ENCODE measurements at places on chromosomes 13 and 19.

GRCh38 chr13:39578821-39579291 is 24.1 kb downstream of the LHFPL6 start:
- no peak for DNase-seq

DNA sequence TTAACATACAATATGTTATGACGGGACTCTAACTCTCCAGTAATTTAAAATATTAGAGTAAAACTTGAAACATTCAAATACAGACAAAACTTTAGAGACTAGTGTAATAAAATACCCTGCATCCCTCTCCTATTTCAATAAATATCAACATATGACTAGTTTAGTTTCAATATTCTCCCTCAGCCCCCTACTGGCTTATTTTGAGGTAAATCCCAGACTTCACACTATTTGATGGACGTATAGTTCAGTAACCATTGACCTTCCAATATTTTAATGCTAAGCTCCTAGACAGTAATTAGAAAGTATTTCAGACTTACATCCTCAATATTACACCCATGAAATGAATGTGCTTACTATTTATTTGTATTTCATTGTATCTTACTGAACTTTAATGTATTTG is 180.7 kb upstream of the STARD13 start:
- DNase-seq = no peak

DNA sequence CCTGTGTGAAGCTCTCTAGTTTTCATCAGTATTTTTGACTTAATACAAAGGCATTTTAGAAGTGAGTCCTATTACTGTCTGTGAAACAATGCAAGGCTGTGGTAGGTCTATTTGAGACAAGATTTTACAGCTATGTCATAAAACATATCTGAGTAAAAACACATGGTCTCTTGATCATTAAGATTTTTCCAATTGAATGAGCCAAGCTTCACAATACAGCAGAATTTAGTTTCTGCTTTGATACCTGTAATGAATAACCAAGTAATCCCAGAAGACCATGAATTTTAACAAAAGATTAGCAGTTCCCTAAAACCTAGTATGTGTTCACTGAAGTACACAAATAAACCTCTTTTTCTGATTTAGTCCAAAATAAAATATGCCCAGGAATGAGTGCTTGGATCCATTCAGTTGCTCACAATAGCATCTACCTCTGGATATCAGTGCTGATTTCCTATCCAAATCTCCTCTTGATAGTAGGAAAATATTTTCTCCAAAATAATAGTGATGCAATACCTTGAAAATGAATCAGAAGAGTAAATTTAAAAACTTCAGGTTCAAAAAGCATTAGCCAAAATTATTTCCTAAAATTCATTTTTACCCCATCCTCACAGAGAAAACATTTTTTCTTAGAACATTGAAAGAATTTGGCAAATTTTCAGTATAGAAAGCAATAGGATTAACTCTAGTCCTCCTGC is 533.5 kb upstream of the SGCG start:
- no peak for DNase-seq

GRCh38 chr13:100546713-100547405 is 41.7 kb downstream of the GGACT start:
- no peak for DNase-seq

- no peak for DNase-seq
These were observed 394.3 kb downstream of the FOXO1 start for GRCh38 chr13:40271931-40272775.

GRCh38 chr19:35639321-35639639 is 2.3 kb upstream of the ETV2 start:
- no peak for DNase-seq

DNA sequence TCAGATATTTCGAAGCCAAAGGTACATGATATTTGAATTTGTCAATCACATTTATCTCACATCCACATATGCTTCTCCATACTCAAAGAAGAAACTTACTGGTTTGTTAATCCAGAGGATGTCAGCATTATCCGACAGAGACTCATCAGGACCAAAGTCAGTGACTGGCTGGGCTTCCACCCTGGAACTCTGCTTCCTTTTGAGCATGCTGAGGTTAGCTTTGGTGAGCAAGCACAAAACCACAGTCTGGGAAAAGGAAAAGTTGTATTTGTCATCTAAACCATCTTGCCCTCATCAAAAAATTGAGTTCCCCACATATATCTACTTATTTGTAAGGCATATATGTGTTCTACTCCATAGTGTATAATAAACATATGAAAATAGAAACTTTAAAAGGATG is 17.4 kb downstream of the NALCN start:
- no peak for DNase-seq

- DNase-seq = peak; percentile 90
These were observed 13.0 kb downstream of the TRIP10 start for GRCh38 chr19:6752256-6753177.

GRCh38 chr13:98549006-98549727 is 27.7 kb downstream of the STK24 start:
- no peak for DNase-seq

DNA sequence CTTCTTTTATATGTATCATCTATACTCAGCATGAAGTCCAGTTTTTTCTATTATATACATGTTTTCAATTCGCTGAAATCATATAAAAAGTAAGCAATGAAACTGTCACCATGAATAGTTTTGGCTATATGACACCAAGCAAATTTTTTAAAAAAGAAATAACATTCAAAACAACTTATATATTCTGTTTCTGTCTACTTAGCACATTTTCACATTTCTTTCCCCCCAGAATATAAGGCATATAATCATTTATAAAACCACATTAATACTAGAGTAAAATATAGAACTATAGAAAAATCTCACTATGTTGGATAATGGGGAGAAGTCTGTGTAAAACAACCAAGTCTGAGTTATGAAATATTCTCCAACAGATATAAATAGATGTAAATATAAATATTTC is 33.1 kb downstream of the POSTN start:
- no peak for DNase-seq

- DNase-seq = no peak
These were observed 286.5 kb downstream of the MTUS2 start for GRCh38 chr13:29106651-29107050.

GRCh38 chr19:6271721-6272410 is 7.9 kb downstream of the MLLT1 start:
- DNase-seq = peak; percentile 24

DNA sequence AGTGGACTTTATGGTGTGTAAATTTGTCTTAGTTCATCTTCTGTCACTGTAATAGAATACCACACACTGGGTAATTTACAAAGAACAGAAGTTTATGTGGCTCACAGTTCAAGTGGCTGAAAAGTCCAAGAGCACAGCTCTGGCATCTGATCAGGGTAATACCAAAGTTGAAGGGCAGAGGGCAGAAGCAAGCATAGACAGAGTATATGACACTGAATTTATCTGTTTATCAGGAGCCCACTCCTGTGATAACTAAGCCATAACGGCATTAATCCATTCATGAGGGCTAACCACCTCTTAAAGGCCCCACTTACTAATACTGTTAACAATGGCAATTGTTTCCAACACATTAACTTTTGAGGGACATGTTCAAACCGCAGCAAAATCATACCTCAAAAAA is 4.0 kb upstream of the RFXAP start:
- DNase-seq = no peak

DNA sequence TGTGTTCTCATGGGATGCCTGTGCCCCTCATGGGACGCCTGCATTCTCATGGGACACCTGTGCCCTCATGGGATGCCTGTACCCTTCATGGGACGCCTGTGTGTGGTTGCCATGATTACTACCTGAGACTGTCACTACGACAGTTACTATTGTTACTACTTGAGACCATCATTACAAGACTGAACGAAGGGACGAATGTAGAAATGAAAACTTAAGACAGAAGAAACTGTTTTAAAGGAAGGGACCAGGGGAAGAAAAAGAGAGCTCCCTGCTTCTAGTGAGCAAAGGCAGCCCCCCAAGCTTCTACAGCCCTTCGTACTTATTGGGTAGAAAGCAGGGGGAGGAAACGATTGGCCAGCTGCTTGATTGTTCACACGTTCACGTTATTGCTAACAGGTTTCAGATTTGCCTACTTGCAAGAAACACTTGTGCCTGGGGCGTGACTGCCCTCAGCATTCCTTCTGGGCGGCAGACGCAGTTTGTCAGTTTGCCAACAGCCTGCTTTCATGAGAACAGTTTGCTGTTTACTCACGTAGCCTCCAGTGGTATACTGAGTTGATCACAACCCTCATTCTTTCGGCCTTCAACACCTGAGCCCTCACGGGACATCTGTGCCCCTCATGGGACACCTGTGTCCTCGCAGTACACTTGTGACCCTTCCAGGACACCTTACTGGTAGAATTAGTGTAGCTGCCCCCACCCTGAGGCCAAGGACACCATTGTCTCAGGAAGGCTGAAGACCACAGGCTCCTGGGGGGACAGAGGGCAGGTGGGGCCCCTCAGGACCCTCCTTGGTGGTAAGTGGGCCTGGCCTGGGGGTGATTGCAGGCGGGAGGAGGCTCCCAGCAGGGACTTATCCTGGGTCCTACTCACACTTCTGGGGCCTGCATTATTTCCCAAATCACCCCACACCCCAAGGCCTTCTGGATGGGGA is 2.5 kb upstream of the S1PR4 start:
- no peak for DNase-seq

GRCh38 chr13:61370520-61370919 is 45.1 kb downstream of the PCDH20 start:
- no peak for DNase-seq

- DNase-seq = no peak
These were observed 59.4 kb downstream of the ARHGEF7 start for GRCh38 chr13:111174377-111175114.

DNA sequence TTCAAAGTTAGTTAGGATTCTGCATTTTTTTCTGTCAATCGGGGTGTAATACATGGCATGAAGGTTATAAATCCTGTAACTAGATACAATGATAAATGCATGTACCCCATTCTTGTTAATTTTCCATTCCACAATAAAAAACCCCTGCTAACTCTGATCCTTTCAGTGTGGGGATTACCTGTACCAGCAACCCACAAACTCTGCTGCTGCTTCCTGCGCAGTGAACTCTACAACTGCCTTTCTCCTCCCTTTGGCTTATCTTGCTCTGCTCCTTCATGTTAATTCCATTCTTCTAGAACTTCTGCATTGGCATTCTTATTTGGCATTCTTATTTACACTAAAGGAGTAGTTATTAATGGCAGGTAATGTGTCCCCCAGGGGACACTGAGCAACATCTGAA is 273.1 kb downstream of the KLF12 start:
- DNase-seq = no peak

GRCh38 chr19:29988351-29988750 is 46.3 kb downstream of the URI1 start:
- DNase-seq = peak; percentile 51

- no peak for DNase-seq
These were observed 2.4 kb upstream of the F2RL3 start for GRCh38 chr19:16886305-16886880.

DNA sequence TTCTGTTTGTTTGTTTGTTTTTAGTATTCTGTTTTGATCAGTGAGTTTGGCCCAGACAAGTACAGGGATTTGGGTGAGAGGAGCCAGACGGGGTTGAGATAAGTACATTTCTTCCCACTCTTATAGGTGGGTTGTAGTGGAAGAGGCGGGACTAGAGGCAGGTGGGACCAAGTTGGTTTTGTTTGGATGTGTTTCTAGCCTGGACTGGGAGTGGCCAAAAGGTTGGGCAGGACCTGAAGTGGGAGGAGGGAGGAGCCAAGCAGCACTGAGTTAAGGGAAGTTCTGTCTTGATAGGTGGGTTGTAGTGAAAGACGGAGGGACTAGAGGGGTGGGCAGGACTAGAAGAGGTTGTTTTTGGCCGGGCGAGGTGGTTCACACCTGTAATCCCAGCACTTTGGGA is 9.0 kb downstream of the DNASE2 start:
- DNase-seq = no peak

DNA sequence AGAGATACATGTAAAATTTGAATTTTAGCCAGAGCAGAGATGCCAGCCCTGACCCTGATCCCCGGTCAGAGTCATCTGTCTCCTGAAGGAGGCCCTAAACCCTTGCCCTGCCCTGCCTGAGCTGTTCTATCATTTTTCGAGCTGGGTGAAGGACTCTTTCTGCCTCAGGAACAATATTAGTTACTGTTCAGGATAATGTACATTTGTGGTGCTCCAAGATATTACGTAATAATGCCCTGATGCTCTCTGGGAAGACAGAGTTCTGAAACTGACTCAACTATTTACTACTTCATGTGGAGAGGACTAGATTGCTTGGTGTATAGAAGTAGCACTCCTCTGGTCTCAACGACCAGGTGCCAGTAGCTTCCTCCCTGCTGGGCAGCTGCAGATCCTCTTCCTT is 37.9 kb upstream of the UBL3 start:
- DNase-seq = no peak

- DNase-seq = no peak
These were observed 14.6 kb downstream of the AP2A1 start for GRCh38 chr19:49781394-49781793.

GRCh38 chr19:42233678-42234292 is 8.6 kb downstream of the GSK3A start:
- DNase-seq = no peak

GRCh38 chr13:29170436-29171082 is 350.4 kb downstream of the MTUS2 start:
- DNase-seq = no peak

- peak; percentile 76 for DNase-seq
These were observed 31.5 kb upstream of the HIF3A start for GRCh38 chr19:46265217-46265828.

- DNase-seq = no peak
These were observed 56.0 kb downstream of the ZAR1L start for GRCh38 chr13:32259116-32259515.

DNA sequence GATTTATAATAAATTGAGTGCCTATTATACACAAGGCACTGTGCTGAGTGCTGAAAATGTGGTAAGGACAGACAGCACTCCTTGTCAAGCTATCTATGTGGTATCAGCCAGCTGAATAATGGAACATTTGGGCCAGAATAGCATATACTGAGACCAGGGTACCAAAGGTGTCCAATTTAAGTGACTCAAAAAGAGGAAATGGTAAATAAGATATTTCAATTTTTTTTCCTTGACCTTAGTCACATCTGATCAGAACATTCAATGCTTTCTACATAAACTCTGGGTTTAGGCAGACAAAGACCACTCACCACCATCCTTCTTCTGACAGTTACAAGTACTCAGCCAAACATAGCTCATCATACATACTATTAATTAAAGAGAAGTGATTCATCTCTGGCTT is 43.2 kb downstream of the RCBTB2 start:
- DNase-seq = no peak

- no peak for DNase-seq
These were observed 10.1 kb downstream of the TINCR start for GRCh38 chr19:5557691-5558090.

- DNase-seq = no peak
These were observed 22.2 kb downstream of the SHISA2 start for GRCh38 chr13:26029581-26030136.

- DNase-seq = no peak
These were observed 156.8 kb downstream of the RGCC start for GRCh38 chr13:41613984-41614661.

- no peak for DNase-seq
These were observed 2.0 kb downstream of the EGLN2 start for GRCh38 chr19:40800997-40801377.

GRCh38 chr13:32537580-32538142 is 934 bp downstream of the N4BP2L2 start:
- peak; percentile 33 for DNase-seq
